ENCODE measurements at places on chromosomes 3 and 15.

- no peak for DNase-seq
Observed at GRCh38 chr3:129116482-129116946, 5.1 kb downstream of the RAB43 start.

DNA sequence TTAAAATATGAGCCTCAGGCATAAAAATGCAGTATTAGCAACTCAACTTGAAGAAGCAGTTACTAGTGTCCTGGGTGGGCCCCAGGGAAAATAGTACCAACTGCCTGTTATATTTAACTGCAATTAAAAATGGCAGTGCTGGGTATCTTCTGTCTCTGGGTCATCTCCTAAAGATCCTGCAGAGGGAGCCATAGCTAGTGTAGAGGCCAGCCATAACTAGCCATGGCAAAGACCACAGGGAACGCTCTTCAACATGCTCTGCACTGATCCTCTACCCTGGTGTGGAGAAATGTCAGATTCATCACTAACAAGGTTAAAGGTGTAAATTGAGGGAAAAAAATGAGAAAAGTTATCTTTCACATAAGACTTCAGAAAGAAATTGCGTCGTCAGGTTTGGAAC, 181.3 kb downstream of the SNRPN start:
- DNase-seq: no peak

GRCh38 chr3:142276781-142277180, 51.4 kb upstream of the GK5 start:
- no peak for DNase-seq

GRCh38 chr3:61580982-61581643, 19.7 kb downstream of the PTPRG start:
- no peak for DNase-seq

DNA sequence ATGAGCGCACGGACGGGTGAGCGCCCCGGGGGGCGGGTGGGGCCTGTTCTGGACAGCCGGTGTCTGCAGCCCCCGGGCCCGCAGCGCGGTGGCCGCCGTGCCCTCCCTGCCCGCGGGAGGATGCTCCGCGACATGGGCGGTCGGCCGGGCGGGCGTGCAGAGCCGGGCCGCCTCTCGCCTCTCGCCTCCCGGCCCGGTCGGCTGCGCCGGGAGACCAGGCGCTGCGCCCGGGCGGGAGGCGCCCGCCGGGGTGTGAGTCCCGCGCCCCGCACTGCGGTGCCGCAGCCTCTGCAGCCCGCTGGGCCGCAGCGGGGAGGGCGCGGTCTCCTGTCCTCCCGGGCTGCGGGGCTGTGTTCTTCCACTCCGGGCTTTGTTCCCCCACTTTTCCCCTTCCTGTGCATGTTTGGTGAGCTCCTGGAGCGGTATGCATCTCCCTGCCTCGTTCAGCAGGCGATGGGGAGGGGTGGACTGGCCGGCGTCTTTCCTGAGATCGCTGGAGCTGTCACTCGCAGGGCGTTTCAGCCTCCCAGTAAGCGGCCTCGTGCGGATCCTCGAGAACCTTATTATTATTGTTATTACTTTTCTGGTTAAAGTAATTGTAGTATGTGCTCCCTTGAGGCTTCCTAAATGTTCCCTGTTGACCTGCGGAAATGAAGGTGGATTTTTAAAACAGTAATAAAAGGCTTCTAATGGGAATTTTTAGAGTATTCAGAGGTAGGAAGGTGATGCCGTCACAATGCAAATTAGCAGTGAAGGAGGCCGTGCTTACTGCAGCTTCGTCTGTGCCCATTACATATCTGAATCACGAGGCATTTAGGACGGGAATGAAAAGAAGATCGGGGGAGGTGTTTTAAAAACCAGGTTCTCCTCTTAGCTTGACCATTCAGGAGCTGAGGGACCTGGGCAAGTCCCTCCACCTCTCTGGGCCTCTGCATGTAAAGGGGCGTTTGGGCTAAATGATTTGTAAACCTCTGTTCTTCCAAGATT, 593 bp downstream of the TMOD2 start:
- no peak for DNase-seq

GRCh38 chr15:95795386-95795785, 535.1 kb upstream of the NR2F2 start:
- DNase-seq: no peak

- no peak for DNase-seq
Observed at GRCh38 chr3:16437640-16438039, 75.9 kb downstream of the RFTN1 start.

All from stimulated activated CD8-positive, alpha-beta memory T cell treated with anti-CD3 and anti-CD28 coated beads, Interleukin-2, amount 100 ng/mL, for 1 hour (primary cell).